ENCODE measurements at places on chromosomes 2 and 18.

- DNase-seq = no peak
Measured at GRCh38 chr2:526918-527317, 150.3 kb downstream of the TMEM18 start.

DNA sequence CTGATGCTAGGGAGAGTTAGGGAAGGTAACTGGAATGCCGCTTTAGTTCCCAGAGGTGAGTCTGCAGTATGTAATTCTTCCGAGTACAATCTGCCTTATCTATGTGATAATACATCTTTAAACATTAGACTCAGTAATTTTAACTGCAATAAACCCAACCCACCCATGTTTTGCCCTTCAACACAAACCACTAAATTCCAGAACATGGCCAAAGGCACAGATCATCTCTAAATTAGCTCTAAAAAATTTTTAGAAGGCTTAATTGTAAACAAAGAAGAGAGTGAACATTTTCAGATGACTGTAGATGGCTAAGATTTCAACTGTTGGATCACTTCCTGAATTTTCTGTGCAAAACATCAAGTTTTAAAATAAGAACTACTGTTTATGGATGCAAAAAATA is 488.7 kb upstream of the ID2 start:
- DNase-seq = no peak

GRCh38 chr2:170770008-170770605 is at the start of gene ERICH2:
ERICH2 (plus strand) TSS chr2:170770378; CDS start chr2:170770682, 304 bp downstream.
- DNase-seq = peak; percentile 60

DNA sequence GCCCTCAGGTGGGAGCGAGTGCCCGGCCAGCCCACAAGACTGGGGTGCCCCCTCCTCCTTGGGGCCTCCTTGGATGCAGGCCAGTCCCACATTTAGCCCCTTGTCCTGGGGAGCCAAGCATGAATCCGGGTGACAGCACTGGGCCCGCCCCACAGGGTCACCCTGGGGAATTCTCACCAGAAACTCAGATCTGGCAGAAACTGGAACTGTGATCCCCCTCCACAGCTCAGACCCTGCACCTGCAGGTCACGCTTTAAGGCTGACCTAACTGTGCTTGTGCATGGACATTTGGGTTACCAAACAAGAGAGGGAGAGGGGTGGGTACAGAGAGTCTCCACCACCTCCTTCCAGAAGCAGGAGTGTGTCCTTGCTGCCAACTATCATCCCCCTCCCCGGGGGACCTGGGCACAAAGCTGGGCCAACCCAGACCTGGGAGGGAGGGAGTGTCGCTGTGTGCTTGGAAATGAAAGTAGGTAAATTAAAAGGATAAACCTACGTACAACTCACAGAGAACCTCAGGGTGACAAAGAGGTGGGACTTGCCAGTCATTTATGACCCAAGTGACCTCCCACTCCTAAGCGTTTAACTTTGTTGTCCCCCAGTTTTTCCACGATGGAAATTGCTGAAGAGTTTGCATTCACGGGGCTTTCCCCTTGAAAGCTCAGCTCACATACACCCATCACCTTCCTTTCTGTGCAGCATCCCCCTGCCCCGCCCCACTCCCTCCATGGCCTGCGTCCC is 9.1 kb downstream of the ITM2C start:
- no peak for DNase-seq

Measured in NCI-H524 treated with DMSO at 0.1 percent for 48 hours (cell line).